ENCODE measurements at places on chromosomes 4 and X.

GRCh38 chr4:84574069-84574720 lies 8.7 kb upstream of the CDS1 start:
- DNase-seq = no peak

DNA sequence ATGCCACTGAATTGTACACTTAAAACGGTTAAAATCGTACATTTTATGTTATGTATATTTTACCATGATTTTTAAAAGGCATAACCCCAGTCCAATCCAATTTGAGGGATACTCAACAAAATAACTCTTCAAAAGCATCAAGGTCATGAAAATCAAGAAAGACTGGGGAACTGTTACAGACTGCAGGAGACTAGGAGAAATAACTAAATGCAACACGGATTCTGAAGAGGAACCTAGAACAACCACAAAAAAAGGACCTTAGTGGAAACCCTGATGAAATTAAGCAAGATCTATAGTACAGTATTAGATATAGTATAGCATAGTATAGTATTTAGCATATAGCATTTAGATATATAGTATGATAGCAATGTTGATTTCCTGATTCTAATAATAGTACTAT lies 26.8 kb downstream of the SH3KBP1 start:
- DNase-seq = no peak

GRCh38 chrX:100606753-100607152 lies 22.0 kb downstream of the TNMD start:
- DNase-seq = no peak

GRCh38 chr4:185534866-185535611 lies at the start of gene PDLIM3:
PDLIM3 (minus strand) TSS chr4:185535507; CDS start chr4:185535434, 73 bp downstream.
- peak; percentile 49 for DNase-seq

DNA sequence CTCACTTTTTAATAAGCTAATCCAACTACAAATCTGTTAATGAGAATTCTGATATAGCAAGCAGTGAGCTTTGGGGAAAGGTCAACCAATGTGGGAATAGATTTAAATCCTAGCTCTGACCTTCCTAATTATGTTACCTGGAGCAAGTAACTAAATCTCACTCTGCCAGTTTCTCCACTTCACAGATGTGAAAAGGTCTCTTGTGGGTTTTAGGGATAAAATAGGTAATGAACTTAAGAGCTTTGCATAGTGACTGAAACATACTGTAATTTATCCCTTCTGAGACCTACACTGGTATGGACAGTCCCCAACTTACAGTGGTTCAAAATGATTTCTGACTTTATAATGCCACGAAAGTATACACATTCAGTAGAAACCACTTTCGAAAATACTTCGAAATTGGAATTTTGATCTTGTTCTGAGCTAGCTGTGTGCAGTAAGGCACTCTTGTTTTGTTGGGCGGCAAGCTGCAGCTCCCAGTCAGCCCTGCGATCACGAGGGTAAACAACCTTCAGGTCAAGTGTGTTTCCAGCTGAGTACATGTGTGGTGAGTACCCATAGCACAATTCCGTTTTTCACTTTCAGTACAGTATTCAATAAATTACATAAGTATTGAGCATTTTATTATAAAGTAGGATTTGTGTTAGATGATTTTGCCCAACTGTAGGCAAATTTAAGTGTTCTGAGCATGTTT lies 93.7 kb downstream of the ADGRL3 start:
- DNase-seq = no peak

GRCh38 chr4:4726051-4726450 lies 133.4 kb upstream of the MSX1 start:
- DNase-seq = no peak

DNA sequence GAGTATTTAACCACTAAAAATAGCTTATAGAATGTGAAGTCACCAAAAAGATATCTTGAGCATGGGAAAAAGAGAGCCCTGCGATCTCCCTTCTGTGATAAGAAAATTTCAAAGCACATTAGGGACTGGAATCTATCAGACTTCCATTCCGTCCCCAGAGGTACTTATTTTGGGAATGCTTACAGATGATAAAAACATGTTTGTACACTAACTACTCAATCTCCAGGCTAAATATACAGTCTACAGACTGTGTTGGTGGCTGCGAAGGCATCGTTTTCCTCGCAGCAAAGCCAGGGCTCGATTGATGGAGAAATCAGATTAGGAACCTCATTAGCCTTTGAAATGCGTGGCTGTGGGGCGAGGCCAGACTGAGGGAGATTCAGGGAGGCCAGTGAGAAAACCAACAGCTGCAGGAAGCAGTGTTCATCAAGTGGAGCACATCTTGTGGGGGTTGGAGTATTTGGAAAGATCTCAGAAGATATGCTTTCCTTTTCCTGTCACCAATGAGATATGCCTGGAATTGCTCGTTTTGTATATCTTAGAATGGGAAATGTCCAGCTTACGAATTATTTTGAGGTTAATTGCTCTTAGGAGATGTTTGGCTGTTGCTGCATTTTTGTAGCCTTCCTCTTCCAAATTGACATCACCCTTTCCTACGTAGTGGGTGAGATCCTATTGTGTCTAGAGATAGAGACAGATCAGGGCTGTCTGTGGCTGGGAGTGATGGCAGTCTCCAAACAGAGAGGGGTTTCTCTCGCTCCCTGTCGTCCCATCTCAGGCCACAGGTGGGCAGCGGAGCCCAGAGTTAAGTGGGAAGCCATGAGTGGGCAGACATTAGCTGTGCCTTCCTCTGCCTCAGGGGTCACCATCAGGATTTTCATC lies 224.9 kb upstream of the FAT1 start:
- DNase-seq = no peak

DNA sequence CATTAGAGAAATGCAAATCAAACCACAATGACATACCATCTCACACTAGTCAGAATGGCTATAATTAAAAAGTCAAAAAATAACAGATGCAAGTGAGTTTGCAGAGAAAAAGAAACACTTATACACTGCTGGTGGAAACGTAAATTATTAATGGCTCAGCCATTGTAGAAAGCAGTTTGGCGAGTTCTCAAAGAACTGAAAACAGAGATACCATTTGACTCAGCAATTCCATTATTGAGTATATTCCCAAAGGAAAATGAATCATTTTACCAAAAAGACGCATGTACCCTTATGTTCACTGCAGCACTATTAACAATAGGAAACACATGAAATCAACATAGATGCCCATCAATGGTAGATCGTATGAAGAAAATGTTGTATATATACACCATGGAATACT lies 75.0 kb downstream of the NAA11 start:
- DNase-seq = no peak

DNA sequence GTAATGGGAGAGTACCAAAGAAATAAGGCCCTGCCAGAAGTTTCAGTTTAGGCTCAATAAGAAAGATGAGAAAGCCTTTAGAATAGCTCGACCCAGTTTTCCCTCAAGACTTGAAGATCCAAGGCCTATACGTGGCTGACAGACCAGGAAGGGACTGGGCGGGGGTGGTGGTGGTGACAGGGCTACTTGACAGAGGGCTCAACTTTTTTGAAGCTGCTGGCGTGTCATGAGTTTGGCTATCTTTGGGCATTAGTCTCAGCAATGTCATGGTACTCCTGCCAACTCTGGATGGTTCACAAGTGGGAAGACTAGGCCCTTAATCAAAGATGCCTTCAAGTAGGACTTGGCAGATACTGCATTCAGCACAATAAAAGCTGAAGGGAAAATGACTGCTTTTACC lies 100.1 kb upstream of the SCML1 start:
- DNase-seq = no peak

GRCh38 chrX:111447298-111447697 lies 35.3 kb upstream of the DCX start:
- DNase-seq = no peak

DNA sequence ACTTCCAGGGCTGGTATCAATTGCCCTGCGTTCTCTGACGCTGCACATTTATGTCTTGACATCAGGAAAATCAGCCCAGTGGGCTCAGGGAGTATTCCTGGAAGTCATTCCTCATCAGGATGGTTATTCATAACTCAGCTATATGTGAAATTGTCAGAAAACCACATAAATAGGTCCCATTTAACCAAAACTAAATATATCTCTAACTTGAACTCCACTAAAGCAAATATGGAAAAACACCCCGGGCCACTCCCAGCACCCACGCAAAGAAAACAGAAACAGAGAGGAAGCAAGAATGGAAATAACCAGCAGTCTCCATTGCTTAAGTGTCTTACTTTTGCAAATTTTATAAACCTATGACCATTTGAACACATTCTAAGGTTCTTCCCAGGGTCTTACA lies 112.0 kb downstream of the IRF2 start:
- no peak for DNase-seq

DNA sequence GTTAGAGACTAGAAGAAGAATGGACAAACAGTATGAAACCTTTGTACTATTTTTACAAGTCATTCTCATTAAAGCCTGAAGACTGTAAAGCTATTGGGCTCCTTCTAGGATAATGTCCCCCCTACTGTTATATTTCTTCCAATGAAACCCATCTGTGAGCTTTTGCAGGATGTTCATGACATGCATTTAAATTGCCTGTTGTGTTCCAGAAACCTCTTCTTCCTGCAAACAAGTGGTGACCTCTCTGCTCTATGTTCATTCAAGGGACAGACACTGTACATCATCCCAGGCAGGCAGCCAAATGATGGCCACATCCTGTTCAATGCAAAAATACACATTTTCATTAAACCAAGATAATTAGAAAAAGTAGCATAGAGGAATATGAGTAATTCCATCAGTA lies 128.0 kb downstream of the C4orf33 start:
- DNase-seq = no peak

GRCh38 chr4:99809326-99809725 lies 7.3 kb upstream of the DAPP1 start:
- DNase-seq = no peak

- DNase-seq = no peak
Observed at GRCh38 chrX:96183843-96184242, 500.8 kb upstream of the DIAPH2 start.

DNA sequence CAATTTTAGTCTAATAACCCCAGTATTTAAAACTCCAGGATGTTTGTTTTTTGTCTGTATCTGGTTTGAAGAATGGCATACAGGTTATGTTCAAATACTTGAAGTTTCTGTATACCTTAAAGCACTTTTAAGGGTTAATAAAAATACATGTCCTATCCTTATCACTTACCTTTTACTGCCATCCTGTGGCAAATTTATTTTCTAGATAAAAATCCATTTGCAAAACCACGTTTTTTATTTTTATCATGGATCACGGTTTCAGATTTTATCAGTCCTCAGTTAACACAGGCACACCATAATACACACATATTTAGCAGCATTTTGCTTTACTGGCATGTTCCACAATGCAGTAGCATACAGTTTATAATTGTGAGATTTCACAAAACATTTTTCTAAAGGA lies 113.3 kb upstream of the H2AZ1 start:
- DNase-seq = no peak

DNA sequence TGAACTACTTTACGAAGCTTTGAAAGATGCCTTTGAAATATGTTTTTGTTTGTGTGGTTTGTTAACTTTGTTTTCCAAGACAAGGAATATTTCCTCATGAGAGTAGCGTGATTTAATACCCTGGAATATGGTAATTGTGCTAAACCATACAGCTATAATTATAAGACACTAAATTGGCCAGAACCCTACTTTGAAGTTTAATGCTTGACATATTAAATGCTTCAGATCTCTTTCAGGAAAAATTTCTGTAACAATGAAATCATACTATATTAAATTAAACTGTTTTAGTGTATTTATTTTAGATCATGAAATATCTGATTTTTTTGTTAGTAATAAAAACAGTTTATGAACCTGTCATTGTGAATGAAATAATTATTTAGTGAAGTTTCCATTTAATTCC lies 63.5 kb downstream of the DCLK2 start:
- no peak for DNase-seq

DNA sequence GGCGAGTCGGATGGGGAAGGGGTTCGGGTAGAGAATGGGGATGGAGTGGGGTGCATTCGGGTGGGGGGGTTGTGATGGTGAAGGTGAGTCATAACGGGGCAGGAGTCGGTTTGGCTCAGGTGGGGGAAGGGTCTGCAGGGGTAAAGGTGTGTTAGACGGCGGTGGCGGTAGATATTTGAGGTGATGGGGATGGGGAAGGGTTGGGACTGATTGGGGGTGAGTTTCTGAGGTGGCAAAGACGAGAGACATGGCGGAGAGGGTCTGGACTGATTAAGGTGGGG lies 738 bp downstream of the SYP start:
- no peak for DNase-seq

- DNase-seq = no peak
Observed at GRCh38 chrX:139023531-139023930, 312.0 kb upstream of the FGF13 start.

GRCh38 chr4:31045724-31046318 lies 325.7 kb downstream of the PCDH7 start:
- DNase-seq = no peak

- DNase-seq = peak; percentile 47
Observed at GRCh38 chr4:6278801-6279197, 9.1 kb downstream of the WFS1 start.

DNA sequence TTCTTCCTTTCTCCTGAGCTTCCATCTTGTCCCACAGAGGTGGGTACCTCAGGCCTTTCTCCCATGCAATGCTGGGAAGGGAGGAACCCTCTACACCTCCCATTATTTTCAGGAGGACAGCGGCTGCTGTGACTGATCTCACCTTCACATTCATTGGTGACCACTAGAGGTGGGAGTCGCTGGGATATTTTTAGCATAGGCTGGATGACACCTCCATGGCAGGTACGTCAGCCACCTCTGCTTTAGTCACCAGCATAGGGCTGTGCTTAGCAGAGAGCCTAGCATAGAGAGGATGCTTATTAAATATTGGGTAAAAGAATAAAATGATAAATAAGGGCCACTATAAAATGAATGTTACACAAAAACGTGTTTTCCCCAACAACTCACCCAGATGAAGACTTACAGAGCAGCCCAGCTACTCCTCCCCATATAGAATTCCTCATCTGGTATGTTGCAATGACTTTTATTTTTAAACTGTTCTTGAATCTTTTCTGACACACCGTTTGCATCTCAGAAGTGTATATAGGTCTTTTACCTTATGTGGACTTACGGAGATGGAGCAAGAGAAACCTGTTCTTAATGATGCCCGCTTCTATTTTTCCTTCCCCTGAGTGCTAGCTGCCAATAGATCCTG lies 60.9 kb upstream of the SORBS2 start:
- no peak for DNase-seq

DNA sequence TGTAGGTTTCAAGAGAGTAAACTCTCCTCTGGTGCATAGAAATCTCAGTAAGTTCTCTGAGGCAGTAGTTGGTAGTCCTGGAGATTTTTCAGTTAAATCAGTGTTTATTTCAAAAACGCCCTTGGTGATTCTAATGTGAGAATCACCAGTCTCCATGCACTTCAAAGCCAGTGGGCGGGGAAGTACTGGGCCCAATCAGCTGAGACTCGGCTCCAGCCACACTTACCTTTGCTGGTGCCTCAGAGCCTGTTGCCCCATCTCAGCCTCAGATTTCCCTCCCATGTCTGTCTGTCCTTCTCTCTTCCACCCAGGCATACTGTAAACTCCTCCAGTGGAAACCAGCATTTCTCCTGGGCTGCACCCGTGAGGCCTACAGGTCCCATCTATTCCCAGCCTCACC lies 7.4 kb upstream of the MGST2 start:
- DNase-seq = no peak

DNA sequence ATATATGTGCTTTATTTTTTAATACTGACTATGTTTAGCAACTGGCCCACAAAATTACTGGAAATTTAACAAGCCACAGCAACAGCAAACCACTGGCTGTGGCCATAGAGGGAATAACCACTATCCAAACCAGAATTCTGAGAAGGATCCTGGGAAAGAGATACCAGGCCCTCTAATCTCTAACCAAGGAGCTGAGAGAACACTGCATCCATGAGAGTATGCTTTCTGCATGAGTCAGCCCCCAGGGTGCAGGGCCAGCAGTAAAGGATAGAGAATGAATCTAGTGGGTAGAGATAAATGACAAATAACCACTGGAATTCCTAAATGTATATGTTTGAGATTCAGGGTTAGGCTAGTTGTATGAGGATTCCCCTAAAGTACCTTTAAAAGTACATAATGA lies 221.8 kb downstream of the KIT start:
- DNase-seq = no peak

All from adrenal gland (tissue), 19 donors.